ENCODE measurements at places on chromosomes 7 and 10. TPM values are rescaled to one million over a fixed set of nuclear protein-coding genes. Genes with fewer than 3 reads are reported as not detected.

Gene TRDMT1
- total RNA-seq = 9.2 TPM

Gene ZNF25
- 11.6 TPM for total RNA-seq

Gene DLX5
- total RNA-seq = not detected

Gene TMEM273
- total RNA-seq = not detected

Gene METTL27
- 36.6 TPM for total RNA-seq

Gene AFAP1L2
- total RNA-seq = 0.29 TPM

Gene GPR26
- total RNA-seq = not detected

Gene PNLIPRP3
- total RNA-seq = 0.17 TPM

Gene ENTPD7
- 20.3 TPM for total RNA-seq

Gene CASD1
- total RNA-seq = 14.3 TPM

Gene CRHR2
- not detected for total RNA-seq

Gene TDRD1
- 0.50 TPM for total RNA-seq

Gene AKR1C2
- total RNA-seq = 62.1 TPM

Gene UBE2H
- 75.9 TPM for total RNA-seq

Gene GPR146
- total RNA-seq = 1.2 TPM

Gene KLF14
- under 0.01 TPM for total RNA-seq

Gene TMEM270
- total RNA-seq = not detected

Gene MYOF
- 263 TPM for total RNA-seq

Gene UPK3BL1
- total RNA-seq = 10.3 TPM

Gene IGF2BP3
- 35.1 TPM for total RNA-seq

Gene NKX6-2
- not detected for total RNA-seq

Gene TBX20
- not detected for total RNA-seq

Gene CALHM3
- not detected for total RNA-seq

Gene CUBN
- total RNA-seq = 3.3 TPM

Gene CYP26A1
- total RNA-seq = not detected

Gene SNCG
- total RNA-seq = 8.8 TPM

Gene COL13A1
- 21.5 TPM for total RNA-seq

Gene SH2D4B
- not detected for total RNA-seq

Gene CYP2C9
- total RNA-seq = not detected

Gene IPMK
- total RNA-seq = 7.1 TPM

Gene ZNF789
- total RNA-seq = 9.0 TPM

Gene ANKRD22
- not detected for total RNA-seq

Gene ASB15
- not detected for total RNA-seq

Gene DYNC1I1
- total RNA-seq = 0.66 TPM

Gene JAKMIP3
- total RNA-seq = 0.17 TPM

Gene MKLN1
- 47.6 TPM for total RNA-seq

Gene WIPF3
- under 0.01 TPM for total RNA-seq

Gene NIPSNAP2
- total RNA-seq = 40.0 TPM

Gene ICA1
- total RNA-seq = 0.33 TPM

Gene TACC2
- total RNA-seq = 2.6 TPM

Data from smooth muscle cell of trachea (primary cell).